ENCODE measurements at places on chromosomes 1 and 21.

DNA sequence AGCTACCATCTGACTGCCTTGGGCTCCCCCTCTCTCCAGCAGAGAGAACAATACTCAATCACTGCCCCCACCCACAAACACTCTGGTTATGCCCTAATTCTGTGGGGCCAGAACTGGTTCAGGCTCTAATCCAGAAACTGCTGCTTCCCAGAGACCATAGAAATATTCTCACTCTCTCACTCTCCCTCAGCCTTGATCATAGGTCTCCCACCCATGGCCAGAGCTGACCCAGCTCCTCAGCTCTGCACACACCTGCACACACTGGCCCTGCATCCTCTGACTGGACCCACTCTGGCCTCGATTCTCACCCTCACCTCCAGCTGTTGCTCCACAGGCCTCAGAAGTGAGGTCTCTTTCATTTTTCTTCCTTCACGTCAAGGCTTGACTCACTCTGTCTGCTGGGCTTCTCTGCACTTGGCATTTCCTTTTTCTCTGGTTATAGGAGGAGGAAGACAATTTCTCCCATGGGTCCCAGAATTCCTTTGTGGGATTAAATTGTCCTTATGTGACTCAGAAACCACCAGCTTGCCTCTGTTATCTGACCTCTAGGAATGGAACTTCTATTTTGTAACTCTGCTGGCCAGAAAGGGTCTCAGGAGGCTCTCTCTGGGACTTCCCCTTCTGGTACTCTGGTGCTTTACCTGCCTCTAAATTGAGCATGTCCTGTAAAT is 15.6 kb upstream of the ZMYM6 start:
- no peak for DNase-seq

- no peak for DNase-seq
These were observed 280.5 kb upstream of the SGIP1 start for GRCh38 chr1:66253330-66253921.

GRCh38 chr1:26072305-26072704 is 4.9 kb upstream of the TRIM63 start:
- DNase-seq, result no peak

DNA sequence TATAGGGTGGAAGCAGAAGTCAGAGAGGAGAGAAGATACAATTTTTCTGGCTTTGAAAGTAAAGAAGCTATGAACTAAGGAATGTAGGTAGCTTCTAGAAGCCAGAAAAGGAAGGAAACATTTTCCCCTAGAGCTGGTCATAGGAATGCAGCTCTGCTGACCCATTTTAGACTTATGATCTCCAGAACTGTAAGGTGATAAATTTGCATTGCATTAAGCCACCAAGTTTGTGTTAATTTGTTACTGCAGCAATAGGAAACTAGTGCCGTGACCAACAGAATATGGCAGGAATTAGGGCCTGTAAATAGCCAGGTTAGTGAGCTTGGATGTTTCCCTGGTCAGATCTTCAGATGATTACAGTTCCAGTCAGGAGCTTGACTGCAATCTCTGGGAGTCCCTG is 244.3 kb upstream of the C1orf105 start:
- DNase-seq, result no peak

- DNase-seq, result no peak
These were observed 1.2 kb upstream of the ADORA1 start for GRCh38 chr1:203126151-203126865.

GRCh38 chr1:71231751-71232150 is 150.9 kb upstream of the ZRANB2 start:
- DNase-seq, result no peak

- DNase-seq, result no peak
These were observed 41.3 kb upstream of the UHMK1 start for GRCh38 chr1:162456323-162456722.

DNA sequence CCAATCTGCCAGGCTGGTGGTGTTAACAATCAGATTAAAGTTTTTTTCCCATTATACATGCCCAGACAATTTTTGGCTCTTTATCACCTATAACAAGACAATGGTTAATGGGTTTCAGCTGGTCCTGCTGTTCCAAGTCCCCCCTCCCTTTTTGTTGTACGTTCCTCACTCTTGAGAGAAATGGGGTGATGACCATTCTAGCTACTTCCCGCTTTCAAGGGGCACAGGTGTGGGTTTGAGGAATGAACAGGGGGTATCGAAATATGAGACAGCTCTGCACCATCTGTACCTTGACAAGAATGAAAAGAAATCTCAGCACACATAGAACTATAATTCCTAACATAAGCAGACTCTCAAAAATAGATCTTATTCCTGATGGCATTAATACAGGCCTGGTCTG is 326.8 kb downstream of the PTPRU start:
- no peak for DNase-seq

DNA sequence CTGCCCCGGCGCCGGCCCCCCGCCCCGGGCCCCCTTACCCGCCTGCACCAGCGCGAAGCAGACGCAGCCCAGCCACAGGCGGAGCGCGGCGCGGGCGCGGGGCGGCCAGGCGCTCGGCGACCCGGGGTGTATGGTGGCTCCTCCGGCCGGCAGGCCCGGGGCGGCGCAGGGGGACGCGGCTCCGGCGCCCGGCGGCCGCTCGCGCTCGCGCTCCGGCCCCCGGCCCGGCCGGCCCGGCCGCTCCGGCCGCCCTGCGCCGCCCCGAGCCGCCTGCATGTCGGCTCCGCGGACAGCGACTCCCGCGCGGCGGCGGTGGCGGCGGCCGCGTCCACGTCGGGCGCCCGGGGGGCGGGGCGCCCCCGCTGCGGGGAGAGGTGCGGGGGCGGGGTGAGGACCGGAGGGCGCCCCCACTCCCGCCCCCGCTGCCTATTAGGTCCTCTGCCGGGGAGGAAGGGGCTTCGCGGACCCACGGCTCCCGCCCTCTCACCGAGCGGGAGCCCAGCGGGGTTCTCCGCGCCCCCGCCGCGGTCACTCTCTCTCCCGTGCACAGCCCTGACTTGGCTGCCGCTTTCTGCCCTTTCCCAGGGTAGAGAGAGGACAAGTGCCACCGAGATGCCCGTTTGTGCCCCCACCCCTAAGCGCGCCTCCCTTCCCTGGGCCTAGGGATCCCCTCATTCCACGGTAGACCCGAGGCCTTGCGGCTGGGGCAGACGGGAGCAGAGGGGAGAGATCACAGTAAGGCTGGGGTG is at the start of gene FNDC5:
Gene FNDC5 (minus strand): TSS at position 298 of the 749 bp plus-strand sequence.
- DNase-seq, result no peak

DNA sequence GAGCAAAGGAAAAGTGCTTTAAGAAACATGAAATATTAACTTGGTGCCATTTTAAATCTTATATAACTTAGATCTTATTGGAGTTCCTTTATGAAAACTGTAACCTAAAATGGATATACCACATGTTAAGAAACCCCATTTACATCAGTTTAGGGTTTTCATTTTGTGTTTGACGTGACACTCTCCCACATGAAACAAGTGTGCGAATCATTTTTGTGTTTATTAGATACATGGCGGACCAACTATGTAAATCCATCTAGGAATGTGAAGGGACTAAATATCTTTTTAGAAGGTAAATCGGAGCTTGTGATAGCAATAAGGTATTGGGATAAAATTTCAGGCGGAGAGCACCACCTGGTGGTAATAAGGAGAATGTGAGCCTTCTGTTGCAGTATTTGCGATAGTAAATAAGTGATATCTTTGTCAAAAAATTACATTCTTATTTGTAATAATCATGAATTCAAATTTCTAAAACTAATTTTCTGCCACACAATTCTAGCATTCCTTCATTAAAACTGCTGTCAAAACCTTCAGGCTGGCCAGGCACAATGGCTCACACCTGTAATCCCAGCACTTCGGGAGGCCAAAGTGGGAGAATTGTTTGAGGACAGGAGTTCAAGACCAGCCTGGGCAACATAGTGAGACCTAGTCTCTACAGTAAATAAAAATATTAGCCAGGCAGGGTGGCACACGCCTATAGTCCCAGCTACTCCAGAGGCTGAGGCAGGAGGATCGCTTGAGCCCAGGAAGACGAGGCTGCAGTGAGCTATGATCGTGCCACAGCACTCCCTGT is 31.3 kb downstream of the SMAP2 start:
- DNase-seq, result no peak

DNA sequence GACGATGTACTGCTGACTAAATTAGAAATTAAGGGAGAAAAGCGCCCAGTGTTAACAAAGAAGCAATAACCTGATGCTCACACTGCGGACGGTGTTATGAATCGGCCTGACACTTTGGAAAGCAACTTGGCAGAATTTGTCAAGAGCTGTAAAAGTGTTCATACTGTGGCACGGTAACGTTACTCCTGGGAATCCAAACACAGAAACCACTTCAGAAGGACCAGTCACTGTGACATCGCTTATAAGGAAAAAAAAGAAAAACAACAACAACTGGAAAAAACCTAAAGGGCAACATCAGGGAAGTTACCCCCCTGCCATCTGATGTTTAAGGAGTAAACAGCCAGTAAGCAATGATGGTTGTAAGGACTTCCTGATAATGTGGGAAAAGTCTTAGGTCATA is 27.7 kb downstream of the CAPZB start:
- no peak for DNase-seq

DNA sequence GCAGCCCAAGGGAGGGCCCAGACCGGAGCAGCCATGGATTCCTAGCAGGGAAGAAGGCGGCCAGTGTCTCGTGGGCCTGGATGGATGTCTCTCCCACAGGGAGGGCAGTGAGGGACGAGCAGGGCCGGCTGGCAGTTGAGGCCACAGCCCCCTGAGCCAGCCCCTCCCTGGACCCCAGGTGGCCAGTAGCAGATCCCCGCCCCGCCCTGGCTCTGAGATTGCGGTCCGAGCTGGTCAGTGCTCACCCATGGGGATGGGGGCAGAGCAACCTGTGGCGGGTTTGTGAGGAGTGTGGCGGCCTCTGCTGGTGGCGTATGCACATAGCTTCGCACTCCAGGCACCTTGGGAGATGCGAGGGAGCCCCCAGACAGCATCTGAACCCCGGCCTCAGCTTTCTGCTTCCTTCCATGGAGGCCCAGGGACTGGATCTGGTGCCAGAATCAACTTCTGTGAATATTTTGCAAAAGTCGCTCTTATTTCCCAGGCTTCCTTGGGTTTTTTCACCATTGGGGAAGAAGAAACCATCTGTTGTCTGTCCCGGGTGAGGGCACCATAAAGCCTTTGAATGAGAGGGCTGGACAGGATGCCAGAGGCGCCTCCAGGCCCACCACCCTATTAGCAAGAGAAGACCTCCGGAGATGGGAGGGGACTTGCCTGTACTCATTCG is 8.4 kb upstream of the KCNN3 start:
- peak; percentile 36 for DNase-seq

- no peak for DNase-seq
These were observed 59.6 kb downstream of the RUNX1 start for GRCh38 chr21:34989337-34990151.

DNA sequence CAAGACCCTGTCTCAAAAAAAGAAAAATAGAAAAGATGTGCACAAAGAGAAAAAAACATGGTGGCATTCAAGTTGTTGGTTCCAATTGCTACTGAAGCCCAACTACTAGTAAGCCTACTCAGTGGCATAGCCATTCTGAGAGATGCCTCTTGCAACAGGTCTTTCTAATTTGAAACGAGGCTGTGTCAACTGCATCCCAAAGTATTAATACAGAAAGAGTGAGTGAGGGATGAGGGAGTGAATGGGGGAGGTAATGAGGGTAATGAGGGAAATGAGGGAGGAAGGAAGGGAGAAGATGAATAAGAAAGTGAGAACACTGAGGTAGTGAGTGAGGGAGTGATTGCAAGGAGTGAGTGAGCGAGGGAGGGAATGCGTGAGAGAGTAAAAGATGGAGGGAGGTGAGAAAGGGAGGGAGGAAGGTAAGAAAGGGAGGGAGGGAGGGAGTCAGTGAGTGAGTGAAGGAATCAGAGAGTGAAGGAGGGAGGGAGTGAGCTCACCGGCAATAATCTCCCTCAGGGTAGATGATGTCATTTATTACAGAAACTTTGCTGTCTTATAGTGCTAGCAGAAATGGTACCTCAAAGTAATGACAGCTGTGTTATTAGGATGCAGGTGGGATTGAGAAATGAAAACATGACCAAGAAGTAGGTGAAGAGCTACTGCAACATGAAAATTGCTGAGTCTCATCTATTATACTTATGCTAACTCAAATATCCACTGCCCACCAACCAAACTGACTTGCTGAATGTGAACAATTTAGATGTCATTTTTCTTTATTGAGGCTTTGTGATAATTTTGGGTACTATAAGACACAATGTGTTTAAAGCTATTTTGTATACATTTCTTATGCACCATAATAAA is 75.6 kb upstream of the ADAM30 start:
- DNase-seq, result no peak

DNA sequence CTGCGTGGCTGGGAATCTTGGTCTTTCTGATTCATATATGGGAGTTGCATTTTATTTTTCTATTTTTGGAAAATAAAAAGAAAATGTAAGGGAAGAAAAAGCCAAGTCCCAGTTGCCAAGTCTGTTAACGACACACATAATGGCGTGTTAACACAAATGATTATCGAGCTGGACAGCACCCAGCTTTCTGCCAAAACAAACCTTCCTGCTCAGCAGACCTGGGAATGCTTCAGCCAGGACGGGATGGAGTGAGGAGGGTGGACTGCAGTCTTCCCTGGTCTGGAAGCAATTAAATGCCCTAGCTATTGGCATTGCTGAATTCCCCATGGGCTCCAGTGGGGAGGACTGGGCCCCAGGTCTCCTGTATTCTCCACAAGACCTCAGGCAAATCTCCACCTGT is 184.2 kb upstream of the USP24 start:
- no peak for DNase-seq

DNA sequence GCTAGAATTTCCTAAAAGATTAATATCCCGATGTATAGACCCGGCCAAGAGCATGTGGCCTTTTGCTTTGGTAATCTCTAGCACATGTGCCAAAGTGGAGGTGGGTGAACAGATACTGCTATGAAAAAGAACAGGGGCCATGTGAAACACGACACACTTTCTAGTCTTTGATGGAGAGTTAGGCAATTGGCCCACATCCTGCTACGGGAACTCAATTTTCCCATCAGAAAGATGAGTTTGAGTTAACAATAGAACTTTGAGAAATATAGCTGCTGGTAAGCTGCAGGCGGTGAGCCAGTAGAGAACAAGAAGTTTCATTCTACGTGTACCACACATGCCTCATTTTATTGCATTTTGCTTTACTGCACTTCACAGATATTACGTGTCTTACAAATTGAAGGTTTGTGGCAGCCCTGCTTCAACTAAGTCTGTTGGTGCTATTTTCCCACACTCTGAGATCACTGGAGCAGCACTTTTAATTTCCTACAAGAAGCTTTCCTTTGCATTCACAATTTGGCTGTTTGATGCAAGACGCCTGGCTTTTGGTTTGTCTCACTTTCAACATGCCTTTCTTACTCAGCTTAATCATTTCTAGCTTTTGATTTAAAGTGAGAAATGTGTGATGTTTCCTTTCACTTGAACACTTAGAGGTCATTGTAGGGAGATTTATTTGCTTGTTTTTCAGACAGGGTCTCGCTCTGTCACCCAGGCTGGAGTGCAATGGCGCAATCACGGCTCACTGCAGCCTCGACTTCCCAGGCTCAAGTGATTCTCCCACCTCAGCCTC is 46.3 kb downstream of the HTR6 start:
- DNase-seq, result no peak

DNA sequence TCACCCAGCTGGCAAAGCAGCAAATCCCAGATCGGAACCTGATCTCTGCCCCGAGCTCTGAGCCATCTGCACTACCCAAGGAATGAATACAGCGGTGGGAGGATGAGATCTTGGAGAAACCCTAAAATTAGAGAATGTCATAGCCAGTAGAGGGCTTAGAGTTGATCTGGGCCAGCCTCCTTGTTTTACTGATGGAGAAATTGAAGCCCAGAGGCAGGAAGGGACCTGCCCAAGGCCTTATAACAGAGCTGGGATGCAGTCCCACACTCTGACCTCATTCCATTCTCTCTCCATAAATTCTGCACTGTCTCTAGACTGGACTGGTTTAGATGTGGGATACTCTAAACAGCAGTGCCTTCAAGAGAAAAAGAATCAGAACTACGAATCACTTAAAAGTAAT is 4.8 kb upstream of the SFN start:
- DNase-seq, result no peak

GRCh38 chr1:39871796-39872195 is 11.5 kb downstream of the TRIT1 start:
- DNase-seq, result no peak

Measured in stimulated activated CD8-positive, alpha-beta memory T cell treated with anti-CD3 and anti-CD28 coated beads, Interleukin-4, amount 100 ng/mL, for 1 hour (primary cell).